ENCODE measurements at places on chromosomes 7 and 10.

DNA sequence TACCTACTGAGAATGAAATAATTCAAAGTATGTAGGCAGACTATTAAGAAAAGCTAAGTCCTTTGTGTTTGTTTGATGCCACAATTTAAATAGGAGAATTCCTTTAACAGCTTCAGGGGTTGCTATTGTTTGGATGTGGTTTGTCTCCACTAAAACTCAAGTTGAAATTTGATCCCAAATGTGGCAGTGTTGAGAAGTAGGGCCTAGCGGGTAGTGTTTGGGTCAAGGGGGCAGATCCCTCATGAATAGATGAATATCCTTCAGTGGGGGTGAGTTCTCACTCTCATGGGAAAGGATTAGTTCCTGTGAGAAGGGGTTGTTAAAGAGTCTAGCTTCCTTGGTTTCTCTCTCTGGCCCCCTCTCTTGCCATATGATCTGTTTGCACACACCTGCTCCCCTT is 97.0 kb downstream of the HGF start:
- DNase-seq = no peak

DNA sequence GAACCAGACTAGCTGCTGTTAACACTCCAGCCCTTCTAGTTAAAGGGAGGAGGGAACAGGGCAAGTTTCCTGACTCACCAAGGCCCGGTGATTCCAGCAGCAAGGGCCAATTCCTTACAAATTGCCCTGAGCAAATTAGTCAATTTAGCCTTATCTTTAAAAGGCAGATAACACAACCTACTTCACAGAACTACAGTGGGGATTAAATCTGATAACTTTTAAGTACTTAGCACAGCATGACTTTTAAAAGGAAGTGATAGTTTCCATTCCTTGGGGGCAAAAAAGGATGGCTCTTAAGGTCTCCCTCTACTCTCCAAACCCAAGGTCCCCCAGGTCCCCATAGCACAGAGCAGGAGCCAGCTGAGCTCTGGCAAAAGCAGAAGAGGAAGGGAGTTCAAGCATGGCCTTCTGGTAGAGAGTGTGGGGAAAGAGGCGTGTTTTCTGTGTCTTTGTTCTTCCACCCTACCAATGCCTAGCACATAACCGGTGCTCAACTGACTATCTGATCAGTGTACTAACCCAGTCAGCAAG is 4.0 kb downstream of the CDCA7L start:
- peak; percentile 31 for DNase-seq

DNA sequence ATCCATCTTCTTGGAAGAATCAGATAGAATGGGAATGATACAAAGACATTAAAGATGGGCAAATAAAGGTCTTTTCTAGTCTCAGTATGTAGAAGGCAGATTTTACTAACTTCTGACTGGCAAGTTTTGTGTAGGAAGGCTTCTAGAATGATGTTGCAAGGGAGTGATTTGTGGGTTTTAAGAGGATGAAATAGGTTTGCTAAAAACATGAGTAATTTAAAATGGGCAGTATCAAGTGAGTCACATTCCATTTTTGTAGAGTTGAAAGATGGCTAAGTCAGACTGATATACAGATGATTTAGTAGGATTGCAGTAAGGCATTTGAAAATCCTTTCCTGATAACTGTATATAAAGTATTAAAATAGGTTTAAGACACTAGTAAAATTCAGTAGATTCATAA is 777.4 kb downstream of the SORCS1 start:
- DNase-seq = no peak

DNA sequence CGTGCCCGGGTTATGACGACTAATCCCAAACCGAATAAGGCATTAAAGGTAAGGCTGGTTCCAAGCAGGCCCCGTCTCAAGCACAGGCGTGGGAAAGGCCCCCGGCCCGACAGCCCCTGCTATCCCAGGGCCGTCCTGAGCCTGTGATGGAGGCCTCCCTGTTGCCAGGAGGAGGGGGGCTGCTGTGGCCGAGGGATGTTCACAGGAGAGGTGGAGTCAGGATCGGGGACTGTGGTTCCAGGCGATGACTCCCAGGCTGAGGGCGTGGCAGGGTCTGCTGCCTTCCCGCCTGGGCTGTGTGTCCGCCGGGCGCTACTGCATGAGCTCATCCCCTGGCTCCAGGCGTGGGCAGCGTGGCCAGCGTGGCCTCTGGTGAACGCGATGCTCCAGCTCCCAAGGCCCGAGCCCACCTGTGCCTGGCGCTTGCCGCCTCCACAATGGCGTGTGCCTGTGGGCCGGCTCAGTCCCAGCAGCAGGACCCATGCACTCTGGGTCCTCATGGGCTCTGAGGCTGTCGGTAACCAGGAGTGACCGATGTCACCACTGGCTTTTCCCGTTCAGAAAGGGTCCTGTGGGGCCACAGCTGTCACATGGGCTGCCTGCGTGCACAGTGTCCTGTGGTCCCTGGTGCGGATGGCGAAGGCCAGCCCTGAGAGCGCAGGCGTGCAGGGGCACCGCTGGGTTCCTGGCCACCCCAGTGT is 8.8 kb downstream of the MAFK start:
- DNase-seq = no peak

DNA sequence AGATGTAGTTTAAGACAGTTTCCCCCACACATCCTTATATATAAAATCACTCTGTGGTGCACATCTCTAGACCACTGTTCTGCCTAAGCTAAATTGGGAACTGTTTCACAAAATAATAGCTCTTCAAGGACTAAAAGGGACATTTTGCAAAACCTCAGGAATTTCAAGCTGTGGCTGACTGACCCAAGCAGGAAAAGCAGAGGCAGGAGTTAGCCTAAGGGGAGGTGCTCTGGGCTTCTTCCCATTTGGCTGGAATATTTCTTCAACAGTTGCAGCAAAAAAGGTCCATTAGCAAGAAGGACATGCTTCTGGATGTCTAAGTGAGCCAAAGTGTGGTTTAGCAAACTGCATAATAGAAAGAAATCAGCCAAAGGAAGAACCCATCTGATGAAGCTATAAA is 551.2 kb upstream of the ANKRD30A start:
- peak; percentile 17 for DNase-seq

- no peak for DNase-seq
These were observed 429.9 kb upstream of the KLF6 start for GRCh38 chr10:4214908-4215307.

DNA sequence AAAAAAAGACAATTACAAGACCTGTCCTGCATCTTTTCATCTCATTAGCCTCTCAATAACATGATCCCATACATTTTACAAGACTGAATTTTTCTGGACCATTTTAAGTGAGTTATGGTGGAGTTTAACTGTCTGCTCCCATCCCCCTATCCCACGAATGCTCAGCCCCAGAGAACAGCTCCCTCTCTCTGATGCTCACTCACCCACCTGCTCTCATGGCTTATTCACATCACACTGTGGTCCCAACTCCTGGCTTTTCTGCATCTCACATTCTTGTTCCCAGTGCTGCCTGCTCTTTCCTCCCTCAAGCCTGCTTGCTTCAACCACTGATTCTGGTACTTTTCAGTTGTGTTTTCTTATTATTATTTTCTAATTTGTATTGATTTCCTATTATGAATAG is 20.4 kb upstream of the CCSER2 start:
- DNase-seq = no peak

GRCh38 chr7:50339990-50340500 is 35.5 kb downstream of the IKZF1 start:
- no peak for DNase-seq

GRCh38 chr7:42854571-42855118 is 57.2 kb downstream of the C7orf25 start:
- no peak for DNase-seq

- DNase-seq = no peak
These were observed 60.8 kb upstream of the NAMPT start for GRCh38 chr7:106345421-106346166.

GRCh38 chr10:103448746-103449145 is 3.4 kb downstream of the CALHM2 start:
- peak; percentile 57 for DNase-seq

DNA sequence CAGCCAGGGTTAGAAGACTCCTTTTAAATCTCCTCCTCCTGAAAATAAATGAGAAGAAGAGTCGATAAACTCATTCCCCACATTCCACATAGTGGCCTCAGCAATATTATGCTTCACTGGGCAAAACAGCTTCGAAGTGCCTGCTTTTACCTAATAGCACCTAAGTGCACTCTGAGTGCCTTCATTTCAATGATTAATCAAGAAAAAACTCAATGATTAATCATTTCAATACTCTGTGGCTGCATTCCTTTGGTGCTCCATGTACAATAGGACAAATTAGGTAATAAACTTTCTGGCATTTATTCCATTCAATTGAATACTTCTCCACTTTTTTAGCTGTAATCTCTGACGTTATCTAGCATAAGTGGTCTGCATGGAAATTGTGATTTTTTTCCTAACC is 174.6 kb downstream of the CCDC71L start:
- peak; percentile 61 for DNase-seq

- no peak for DNase-seq
These were observed 10.8 kb downstream of the AGK start for GRCh38 chr7:141562036-141562435.

DNA sequence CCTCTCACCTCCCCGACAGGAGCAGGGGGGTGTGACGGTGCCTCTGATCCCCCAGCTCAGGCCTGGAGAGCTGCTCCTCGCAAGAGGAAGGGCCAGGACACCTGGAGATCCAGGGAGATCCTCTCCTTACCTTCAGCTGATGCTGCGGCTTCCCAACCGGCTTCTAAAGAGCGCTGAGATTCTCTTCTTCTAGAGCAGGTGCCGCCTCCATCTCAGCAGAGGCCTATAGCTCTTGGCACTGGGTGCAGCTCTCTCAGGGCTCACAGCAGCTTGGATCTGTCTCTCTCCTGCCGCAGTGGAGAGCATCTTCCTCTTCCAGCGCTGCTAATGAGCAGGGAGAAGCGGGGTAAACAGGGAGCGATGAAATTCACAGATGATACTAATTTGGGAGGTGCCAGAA is 189.6 kb upstream of the PLXNA4 start:
- DNase-seq = no peak

- DNase-seq = no peak
These were observed 40.8 kb upstream of the TSPAN33 start for GRCh38 chr7:129103561-129104324.

DNA sequence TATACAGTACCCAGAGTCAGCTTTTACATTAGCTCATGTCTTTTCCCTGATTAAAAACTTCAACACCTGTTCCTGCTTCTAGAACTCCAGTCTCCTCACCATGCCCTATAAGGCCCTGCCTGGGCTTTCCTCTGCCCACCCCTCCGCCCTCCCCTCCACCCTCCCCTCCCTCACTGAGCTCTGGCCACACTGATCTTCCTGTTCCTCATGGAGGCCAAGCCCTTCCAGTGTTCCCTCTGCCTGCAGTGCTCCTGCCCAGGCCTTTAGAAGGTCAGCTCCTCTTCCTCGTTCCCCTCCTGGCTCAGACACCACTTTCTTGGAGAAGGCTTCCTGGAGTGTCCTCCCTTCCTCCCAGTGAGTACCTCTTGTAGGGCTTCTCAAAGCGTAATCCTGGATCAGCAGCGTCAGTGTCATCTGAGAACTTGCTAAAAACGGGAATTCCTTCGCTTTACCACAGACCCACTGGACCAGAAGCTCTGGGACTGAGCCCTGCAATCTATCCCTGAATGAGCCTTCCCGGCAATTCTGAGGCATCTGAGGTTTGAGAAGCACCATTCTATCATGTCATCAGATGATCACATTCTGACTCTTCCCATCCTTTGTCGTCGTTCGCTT is 3.7 kb downstream of the PDZD7 start:
- no peak for DNase-seq

GRCh38 chr7:47683485-47683898 is 101.6 kb upstream of the TNS3 start:
- no peak for DNase-seq

GRCh38 chr10:10196701-10197100 is 821.0 kb upstream of the CELF2 start:
- DNase-seq = no peak

DNA sequence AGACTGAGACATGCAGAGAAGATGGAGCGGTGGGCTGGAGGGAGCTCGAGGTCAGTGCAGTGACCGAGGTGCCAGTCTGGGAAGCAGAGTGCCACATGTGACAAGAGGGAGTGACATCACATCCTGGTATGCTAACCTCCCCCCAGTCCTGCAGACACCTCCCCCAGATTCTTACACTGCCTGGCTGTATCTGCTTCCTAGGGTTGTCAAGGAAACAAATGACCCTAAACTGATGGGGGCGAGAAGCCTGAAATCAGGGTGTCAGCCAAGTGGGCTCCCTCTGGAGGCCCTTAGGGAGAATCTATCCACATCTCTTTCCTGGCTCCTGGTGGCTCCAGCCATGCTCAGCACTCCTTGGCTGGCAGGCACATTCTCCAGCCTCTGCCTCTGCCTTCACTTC is 316.1 kb upstream of the ZMIZ1 start:
- DNase-seq = no peak

- no peak for DNase-seq
These were observed 173.9 kb downstream of the WNT2 start for GRCh38 chr7:117148971-117149370.

GRCh38 chr10:1461016-1461415 is 276.3 kb downstream of the ADARB2 start:
- DNase-seq = no peak

DNA sequence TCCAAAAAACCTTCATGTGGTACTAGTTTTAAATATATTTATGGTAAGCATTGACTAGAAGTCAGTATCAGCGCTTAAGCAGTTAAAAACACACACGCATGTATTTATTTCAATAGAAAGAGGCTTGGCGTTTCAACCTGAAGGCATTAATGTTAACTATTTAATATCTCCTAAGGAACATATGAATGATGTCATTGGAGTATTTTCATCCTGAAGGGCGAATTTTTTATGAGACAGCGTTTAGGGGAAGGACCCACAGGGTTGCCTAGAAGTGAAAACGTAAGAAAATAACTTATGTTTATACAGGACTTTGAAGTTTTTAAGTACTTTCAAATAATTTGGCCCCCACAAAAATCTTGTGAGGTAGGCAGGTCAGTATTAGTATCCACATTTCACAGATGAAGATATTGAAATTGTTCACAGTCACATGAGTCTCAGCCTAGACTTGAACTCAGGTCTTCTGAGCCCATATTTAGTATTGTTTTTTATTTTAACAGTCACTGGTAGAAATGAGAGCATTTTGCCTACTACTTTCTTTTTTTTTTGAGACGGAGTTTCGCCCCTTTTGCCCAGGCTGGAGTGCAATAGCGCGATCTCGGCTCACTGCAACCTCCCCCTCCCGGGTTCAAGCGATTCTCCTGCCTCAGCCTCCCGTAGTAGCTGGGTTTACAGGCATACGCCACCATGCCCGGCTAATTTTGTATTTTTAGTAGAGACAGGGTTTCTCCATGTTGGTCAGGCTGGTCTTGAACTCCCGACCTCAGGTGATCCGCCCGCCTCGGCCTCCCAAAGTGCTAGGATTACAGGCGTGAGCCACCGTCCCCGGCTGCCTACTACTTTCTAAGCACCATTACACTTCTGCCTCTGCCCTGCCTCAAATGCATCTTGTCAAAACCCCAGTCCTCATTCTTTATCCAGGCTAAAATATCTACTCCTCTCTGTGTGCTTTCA is 1.8 kb downstream of the SLK start:
- DNase-seq = no peak

GRCh38 chr10:93495654-93496321 is 624 bp upstream of the CEP55 start:
- no peak for DNase-seq

GRCh38 chr10:113961182-113962031 is 82.3 kb upstream of the ADRB1 start:
- DNase-seq = no peak

- no peak for DNase-seq
These were observed 132.6 kb downstream of the RGS10 start for GRCh38 chr10:119409906-119410305.

- no peak for DNase-seq
These were observed 25.8 kb downstream of the DOCK1 start for GRCh38 chr10:126930883-126931503.

Measured in AG09309 (cell line).